ENCODE measurements at places on chromosomes 6 and 20.

DNA sequence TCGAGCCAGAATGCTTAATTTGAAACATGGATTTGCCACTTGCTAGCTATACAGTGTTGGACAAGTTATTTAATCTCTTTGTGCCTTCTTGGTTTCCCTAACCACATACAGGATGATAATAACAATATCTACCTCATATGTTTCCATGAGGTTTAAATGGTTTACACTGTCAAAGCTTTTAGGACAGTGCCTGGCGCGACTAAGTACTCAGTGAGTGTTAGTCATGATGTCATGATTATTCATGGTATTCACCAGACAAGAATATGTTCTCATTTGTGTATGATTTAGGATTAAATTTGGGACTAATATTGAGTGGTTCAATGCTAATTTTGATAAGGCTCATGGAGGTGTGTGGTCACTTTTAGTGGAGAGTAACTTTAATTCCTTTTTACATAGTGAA lies 167.4 kb downstream of the EYA4 start:
- peaks cover 44% of the 10 kb centered on the region for H3K4me1 ChIP-seq
- no peak for DNase-seq
- no peaks in the 10 kb centered on the region for H3K27me3 ChIP-seq
- no peak overlapping the region for H3K4me3 ChIP-seq
- no peaks in the 10 kb centered on the region for H3K36me3 ChIP-seq

- no peaks in the 10 kb centered on the region for H3K4me1 ChIP-seq
- no peak overlapping the region for H3K4me3 ChIP-seq
- peak; percentile 4 for DNase-seq
- no peaks in the 10 kb centered on the region for H3K36me3 ChIP-seq
- no peaks in the 10 kb centered on the region for H3K27me3 ChIP-seq
- no peak overlapping the region for H3K27ac ChIP-seq
Observed at GRCh38 chr6:109612268-109612667, 78.7 kb downstream of the AK9 start.

- no peak overlapping the region for H3K27ac ChIP-seq
- DNase-seq, result no peak
- H3K4me1 ChIP-seq, result no peaks in the 10 kb centered on the region
Observed at GRCh38 chr6:117545161-117545595, 57.1 kb downstream of the GOPC start.

DNA sequence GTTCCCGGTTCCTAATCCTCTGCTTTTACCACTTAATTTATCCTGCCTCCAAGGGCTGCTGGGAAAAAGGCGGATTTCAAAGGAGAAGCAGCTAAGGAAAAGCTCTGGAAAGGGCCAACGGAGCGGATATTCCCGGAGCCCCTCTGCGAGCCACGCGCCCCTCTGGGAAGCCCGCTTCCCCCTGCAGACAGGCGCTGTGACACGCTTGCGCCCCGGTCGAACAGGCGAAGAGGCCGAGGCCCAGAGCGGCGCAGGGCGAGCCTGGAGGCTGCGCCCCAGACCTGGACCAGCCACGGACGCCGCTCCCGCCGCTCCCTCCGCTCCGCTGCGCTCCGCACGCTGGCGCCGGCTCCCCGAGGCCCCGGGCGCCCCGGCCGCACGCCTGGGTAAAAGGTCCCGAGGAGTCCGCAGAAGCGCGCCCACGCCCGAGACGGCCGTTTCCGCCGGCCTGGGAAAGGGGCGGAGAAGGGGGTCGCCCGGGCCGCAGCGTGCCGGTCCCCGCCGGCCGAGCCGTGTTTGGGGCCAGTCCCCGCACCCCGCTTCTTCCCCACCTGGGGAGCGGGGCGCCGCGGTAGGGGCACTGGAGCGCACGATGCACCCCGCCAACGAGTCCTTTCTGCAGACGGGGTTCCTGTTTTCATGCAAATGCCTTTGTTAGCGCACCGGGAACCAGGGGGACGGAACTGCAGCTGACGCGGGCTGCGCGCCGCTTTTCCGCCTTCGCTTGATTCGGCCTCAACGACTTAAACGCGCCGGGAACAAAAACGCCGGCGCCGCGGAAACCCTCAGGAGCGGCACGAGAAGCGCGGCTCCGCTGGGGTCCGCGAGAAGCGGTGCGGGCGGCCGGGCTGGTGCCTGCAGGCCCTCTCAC lies 91.9 kb upstream of the SIRPA start:
- H3K27ac ChIP-seq, result peak overlapping the region; percentile 85
- DNase-seq, result peak; percentile 83
- H3K36me3 ChIP-seq, result no peaks in the 10 kb centered on the region
